ENCODE measurements at places on chromosomes 11 and 22. TPM values are rescaled to one million over a fixed set of nuclear protein-coding genes. Genes with fewer than 3 reads are reported as not detected.
A peak's percentile ranks its signal among the peaks of the same experiment; 100 is the strongest.

DNA sequence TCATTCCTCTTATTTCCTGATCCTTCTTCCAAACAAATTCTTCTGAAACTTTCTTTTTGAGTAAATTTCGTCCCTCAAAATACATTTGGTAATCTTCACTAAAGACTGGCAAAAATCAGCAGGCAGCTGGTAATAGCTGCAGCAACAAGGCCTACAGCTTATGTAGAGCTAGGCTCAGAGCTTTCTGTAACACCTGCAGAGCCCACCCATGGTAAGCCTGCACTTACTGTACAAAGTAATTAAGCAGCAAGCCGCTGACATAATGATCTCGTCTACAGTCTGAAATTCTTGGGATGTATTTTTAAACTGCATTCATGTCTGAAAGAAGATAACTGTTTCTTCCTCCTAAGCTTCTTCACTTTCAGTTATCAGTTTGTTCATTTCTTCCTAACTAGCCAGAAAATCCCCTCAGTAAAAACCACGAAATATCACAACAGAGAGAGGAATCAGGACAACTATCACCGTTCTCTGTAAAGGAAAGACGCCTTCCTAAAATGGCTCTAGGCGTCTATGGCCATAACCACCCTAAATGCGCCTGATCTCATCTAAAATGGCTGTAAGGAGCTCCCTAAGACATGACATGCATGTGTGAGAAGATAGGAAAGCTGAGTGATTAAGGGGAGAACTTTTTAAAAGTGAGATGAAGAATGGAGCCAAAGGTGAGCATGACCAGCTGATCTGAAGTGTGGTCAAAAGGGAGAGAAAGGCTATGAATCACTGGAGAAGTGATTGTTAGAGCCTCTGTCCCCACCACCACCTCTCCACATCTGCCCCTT, 56.2 kb downstream of the DENND5A start:
- H3K27ac ChIP-seq: peak overlapping the region; percentile 82
- H3K4me1 ChIP-seq: peaks cover 52% of the 10 kb centered on the region
- no peaks in the 10 kb centered on the region for H3K27me3 ChIP-seq

GRCh38 chr11:65045728-65046127, 4.7 kb downstream of the SAC3D1 start:
- H3K27me3 ChIP-seq: no peaks in the 10 kb centered on the region
- peaks cover 33% of the 10 kb centered on the region for H3K4me1 ChIP-seq
- peaks cover 5% of the 10 kb centered on the region for H3K36me3 ChIP-seq
- H3K27ac ChIP-seq: no peak overlapping the region
- no peak overlapping the region for H3K4me3 ChIP-seq
- no peak for DNase-seq

DNA sequence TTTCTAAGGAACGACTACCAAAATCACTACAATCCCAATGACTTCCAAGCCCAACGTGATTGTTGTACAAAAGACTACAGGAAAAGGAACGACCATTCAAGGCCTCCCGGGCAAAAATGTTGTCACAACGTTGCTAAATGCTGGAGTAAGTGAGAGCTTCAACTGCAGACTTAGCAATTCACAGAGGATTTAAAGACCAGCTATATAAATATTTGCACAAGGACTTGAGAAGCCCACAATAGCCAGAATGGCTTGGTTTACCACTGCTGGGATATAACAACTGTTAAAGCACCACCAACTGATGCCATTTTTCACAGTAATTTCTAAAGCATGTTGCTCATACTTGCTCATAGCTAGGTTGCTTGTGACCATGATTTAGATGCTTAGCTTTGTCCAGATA, 78.3 kb downstream of the EMSY start:
- DNase-seq: no peak
- H3K4me3 ChIP-seq: no peak overlapping the region
- no peaks in the 10 kb centered on the region for H3K4me1 ChIP-seq

DNA sequence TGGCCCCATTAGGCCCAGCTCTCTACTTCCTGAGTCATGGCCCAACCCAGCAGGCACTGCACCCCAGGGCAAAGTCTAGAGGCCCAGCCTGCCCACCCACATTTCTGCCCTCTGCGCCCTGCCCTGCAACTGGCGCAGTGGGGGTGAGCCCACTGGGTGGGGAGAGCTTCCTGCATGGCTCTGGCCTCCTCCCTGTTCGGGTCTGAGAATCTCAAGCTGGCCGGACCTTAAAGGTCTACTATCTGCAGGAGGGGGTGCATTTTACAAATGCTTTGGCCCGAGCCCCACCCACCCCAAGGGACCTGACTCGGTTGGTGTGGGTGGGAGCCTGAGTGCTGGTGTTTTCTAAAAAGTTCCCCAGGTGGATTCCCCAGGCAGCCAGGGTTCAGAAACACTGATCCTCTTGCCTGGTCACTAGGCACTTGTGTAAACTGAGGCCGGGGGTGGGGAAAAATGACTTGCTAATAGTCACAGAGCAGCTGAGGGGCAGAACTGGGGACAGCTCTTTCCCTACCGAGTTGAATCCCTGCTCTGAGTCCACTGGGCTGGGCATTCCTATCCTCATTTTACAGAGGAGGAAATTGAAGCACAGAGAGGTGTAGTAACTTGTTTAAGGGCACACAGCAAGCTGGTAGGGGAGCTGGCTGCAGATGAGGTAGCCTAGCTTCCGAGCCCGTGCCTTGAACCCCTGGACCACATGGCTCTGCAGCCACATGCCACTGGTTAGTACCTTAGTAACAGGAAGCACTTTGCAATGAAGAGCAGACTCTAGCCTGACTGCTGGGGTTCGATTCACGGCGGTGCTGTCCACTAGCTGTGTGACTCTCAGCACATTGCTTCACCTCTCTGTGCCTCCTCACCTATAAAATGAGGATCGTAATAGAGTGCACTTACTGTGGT, 36.3 kb downstream of the CD82 start:
- no peaks in the 10 kb centered on the region for H3K27me3 ChIP-seq
- peaks cover 76% of the 10 kb centered on the region for H3K4me1 ChIP-seq
- DNase-seq: peak; percentile 47
- H3K4me3 ChIP-seq: no peak overlapping the region
- peaks cover 39% of the 10 kb centered on the region for H3K36me3 ChIP-seq
- H3K27ac ChIP-seq: peak overlapping the region; percentile 66

DNA sequence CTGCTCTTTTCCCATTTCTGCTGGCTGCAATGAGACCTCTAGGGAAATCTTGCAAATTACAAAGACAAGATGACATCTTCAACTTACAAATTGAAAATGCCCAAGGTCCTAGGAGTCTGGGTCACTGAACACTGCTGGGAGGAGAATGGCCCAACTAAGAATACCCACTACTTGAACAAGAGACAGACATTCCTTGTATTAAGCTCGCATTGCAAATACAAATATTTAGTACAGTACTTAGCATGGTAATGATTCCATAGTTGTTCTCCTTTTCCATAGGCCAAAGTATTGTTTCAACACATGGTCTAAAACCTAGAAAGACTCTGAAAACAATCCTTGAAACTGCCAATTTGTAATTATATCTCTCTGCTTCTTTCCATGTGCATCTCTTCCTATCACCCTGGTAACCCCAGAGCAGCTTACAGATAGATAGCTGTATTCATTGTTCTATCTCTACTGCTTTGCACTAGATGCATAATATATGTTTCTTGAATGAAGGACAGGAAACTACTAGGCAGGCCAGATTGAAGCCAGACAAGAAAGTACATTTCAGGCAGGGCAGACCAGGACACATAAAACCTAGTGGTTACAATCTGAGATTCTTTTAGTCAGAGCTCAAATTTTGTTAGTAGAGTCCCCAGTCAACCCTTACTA, 1545.7 kb upstream of the TENM4 start:
- no peaks in the 10 kb centered on the region for H3K27me3 ChIP-seq
- no peaks in the 10 kb centered on the region for H3K4me1 ChIP-seq
- DNase-seq: no peak
- H3K36me3 ChIP-seq: no peaks in the 10 kb centered on the region
- H3K4me3 ChIP-seq: no peak overlapping the region

DNA sequence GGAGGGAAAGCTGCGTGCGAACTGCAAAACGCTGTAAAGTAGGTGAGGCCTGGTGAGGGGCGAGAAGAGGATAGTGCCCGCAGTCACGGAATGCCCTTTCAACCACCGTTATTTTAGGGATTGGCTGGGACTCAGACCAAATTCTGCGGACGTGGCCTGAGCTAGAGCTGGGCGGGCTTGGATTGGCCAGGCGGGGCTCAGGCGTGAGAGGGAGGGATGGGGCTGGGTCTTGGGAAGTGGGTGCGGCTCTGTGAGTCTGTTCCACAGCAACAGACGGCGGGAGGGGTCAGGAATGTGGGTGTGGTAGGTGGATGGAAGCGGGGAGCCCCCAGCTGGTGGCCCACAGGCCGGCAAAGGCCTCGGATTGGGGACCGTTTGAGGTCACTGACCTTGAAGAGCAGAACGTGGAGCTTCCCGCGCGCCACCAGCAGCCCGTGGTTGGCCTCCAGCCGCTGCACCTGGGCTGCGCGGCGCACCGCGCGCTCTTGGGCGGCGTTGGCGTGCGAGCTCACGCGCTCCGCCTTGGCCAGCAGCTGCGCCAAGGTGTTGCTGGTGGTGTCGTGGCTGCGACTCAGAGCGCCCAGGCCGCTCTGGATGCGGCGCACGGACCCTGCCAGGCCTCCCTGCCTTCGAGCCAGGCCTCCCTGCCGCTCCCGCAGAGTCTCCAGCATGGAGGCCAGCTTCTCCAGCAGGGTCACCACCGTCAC, 444 bp downstream of the CAVIN3 start:
- peak overlapping the region; percentile 68 for H3K4me3 ChIP-seq
- peaks cover 26% of the 10 kb centered on the region for H3K4me1 ChIP-seq
- H3K27me3 ChIP-seq: peaks cover 47% of the 10 kb centered on the region
- no peak overlapping the region for H3K27ac ChIP-seq

DNA sequence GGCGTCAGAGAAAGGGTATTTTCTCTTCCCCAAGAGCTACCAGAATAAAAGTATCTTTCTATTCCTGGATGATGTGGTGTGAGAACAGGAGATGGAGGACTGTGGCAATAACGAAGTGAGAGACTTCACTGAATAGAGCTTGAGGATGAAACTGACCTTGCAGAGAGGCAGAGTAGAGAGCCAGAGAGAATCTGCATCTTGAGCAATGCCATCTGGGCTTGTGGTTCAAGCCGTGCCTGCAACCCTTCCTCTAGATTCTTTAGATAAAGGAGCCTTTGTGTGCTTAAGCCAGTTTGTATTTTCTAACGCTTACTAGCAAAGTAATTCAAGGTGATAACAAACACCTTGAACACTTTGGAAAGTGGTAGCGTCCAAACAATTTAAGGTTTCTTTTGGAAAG, 2.2 kb downstream of the ME3 start:
- no peak overlapping the region for H3K4me3 ChIP-seq
- peaks cover 12% of the 10 kb centered on the region for H3K27me3 ChIP-seq
- no peak overlapping the region for H3K27ac ChIP-seq
- H3K4me1 ChIP-seq: peaks cover 20% of the 10 kb centered on the region

- DNase-seq: peak; percentile 88
- no peak within 1 kb of the TSS for H3K27ac ChIP-seq
- no peaks in the 10 kb centered on the region for H3K36me3 ChIP-seq
- peaks cover 7% of the 10 kb centered on the region for H3K4me1 ChIP-seq
- peak within 1 kb of the TSS; percentile 69 for H3K4me3 ChIP-seq
Measured at GRCh38 chr11:18698341-18699268, at the start of gene TMEM86A. TSS of gene TMEM86A (plus strand) at chr11:18698779. CDS start at chr11:18698887, 108 bp downstream.

DNA sequence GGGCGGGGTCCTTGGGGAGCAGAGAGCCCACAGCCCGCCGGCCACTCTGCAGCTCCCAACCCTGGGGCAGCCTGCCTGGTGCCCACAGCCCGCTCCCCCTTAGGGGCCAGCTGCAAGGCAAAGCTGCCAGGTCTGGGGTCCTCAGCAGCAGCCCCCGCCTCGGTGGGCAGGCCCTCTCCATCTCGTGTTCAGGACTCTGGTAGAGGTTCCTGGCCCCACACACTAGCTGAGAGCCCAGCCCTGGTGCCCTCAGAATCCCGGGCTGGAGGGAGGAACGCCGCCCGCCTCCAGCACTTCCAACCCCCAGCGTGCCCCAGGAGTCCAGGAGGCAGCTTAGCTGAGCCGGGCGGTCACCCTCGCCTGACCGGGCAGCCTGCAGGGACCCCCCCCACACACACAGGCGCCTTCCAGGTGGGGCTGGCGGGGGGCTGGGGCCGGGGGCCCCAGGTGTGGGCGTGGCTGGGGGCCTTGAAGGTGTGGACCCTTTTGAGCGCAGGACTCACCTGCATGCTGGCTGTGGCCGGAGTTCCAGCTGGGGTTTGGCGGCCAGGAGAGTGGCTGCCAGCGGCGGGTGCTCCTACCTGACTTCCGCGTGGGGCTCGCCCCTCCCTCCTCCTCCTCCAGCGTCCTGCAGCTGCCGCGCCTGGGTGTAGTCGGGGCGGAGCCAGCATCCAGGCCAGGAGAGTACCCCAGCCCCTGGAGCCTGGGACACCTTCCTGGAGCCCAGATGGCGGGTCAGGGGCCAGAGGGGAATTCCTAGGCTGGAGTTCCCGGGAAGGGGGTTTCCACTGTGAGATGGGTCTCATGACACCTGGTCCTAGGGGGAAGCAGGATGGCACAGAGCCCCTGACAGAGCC, at the start of gene ANO9:
Gene ANO9 (minus strand): TSS at position 594 of the 857 bp plus-strand sequence. CDS start 85 bp downstream, at position 509.
- H3K27me3 ChIP-seq: no peaks in the 10 kb centered on the region
- H3K27ac ChIP-seq: peak within 1 kb of the TSS; percentile 18
- H3K4me3 ChIP-seq: peak within 1 kb of the TSS; percentile 68
- H3K4me1 ChIP-seq: peaks cover 23% of the 10 kb centered on the region
- peak; percentile 75 for DNase-seq

- no peak for DNase-seq
- H3K36me3 ChIP-seq: peaks cover 1% of the 10 kb centered on the region
- no peak overlapping the region for H3K27ac ChIP-seq
- H3K4me1 ChIP-seq: peaks cover 38% of the 10 kb centered on the region
Measured at GRCh38 chr11:75319035-75319877, 32.2 kb downstream of the ARRB1 start.

DNA sequence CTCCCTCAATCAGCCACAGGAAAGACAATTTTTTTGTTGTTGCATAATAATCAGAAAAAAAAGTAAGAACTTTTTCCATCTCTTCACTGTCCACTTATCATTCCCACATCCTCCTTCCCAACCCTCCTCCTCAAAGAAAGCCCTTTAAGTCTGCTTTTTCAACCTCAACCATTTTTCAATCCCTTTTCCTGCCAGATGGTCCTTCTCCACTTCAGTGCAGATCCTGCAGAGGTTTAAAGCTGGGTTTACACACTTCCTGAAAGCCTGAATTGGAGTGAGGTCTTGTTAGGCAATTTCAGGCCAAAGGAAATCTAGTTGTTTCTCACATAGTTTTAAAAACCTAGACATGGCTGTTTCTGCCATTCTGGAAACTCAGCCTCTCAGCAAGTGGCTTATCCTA, 78.3 kb downstream of the RPL27A start:
- no peaks in the 10 kb centered on the region for H3K36me3 ChIP-seq
- H3K27ac ChIP-seq: no peak overlapping the region
- H3K27me3 ChIP-seq: no peaks in the 10 kb centered on the region
- DNase-seq: no peak
- no peak overlapping the region for H3K4me3 ChIP-seq

KRTAP5-1 gene
- total RNA-seq: not detected

UBQLNL gene
- 0.26 TPM for total RNA-seq

SGSM1 gene
- 0.17 TPM for total RNA-seq

PVALB gene
- not detected for total RNA-seq

ISX gene
- total RNA-seq: not detected

GUCD1 gene
- total RNA-seq: 96.0 TPM

OAF gene
- total RNA-seq: 1.6 TPM

Measured in activated naive CD4-positive, alpha-beta T cell treated with anti-CD3 and anti-CD28 coated beads for 36 hours (primary cell).